ENCODE measurements at places on chromosomes 11 and 22.

- DNase-seq, result no peak
These were observed 1.1 kb downstream of the LZTR1 start for GRCh38 chr22:20983081-20983771.

DNA sequence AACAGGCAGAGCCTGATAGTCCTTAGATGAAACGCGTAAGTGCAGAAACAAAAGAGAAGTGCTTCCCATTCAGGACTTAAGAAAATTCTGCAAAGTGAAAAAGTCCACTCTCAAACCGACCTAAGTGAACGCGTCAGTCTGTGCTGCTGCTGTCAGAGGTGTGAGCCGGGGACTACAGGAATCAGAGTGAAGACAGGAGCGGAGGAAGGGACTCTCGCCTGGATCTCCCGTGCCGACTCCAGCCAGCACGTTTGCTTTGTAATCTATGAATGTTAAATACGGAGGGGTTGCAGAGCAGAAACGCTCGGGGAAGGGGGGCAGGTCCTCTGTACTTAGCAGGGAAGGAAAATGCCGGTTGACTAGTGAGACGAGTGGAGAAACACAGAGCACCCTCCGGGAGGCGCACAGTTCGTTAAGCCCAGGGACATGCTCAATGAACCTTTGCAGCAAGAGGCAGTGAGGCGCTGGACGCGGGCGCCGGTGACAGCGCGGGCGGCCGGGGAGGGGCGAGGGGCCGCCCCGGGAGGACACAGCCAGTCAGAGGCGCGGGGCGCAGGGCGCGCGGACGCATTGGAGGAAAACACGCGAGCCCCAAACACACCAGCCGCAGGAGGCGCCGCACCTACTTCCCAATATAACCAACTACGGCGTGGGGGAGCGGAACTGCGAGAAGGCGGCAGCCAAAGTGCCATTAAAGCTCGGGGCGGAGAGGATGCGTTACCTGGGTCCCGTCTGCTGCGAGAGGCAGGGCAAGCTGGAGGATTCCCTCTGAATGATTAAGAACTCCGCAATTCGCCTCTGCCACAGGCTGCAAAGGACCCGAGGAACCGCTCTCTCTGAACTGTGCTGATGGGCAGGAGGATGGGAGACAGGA lies at the start of gene CNTN5:
Gene CNTN5 (plus strand): TSS at position 598 of the 874 bp plus-strand sequence.
- DNase-seq, result peak; percentile 55

DNA sequence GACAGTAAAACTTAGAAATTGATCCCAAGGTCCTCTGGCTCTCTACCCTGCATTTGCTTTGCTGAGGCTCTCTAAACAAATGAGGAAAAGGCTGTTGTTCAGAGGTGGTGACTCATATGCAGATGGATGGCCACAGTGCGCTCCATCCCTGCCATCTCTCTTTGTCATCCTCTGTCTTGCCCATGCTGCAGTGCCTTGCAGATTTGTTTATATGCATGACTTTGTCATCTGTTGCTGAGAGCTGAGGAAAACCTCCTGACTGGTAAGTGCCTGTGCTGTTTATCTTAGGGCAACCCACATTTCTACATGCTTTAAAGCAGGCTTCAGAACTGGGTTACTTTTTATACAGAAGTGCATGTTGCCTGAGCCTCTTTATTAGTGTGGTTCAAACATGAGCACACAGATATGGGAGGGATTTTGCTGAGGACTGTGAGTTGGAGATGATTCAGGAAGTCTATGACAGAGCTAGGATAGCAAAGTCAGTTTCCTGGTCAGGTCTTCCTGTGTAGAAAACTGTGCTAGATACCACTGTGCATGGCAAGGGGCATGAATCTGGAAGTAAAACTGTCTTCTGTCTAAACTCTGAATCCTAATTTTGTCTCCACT lies 57.4 kb downstream of the JAM3 start:
- peak; percentile 50 for DNase-seq

GRCh38 chr22:25478111-25478510 lies 86.4 kb upstream of the GRK3 start:
- DNase-seq, result no peak

DNA sequence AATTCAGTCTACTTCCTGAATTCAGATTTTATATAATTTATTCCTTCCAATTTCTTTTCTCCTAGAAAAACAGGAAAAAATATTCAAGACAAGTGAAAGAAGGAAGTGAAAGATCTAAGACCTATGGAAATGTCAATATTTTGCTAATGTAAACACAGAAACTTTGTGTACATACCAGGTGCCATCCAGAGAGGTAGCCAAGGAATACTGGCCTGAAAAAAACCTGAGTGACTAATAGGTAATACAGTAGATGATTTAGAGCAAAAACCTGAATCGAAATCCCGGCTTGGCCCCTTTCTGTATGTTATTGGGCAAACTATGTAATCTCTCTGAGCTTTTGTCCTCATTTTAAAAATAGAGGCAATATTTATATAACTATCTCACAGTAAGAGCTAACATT lies 59.2 kb upstream of the FSHB start:
- DNase-seq, result no peak
